Gastrocnemius medialis (tissue), 4 donors: ENCODE measurements at places on chromosomes 13 and 19.

GRCh38 chr19:3224346-3225168 lies at the start of gene CELF5:
Gene CELF5 (plus strand): TSS chr19:3224661. CDS start chr19:3224740, 79 bp downstream.
- no peaks in the 10 kb centered on the region for H3K36me3 ChIP-seq
- H3K27ac ChIP-seq = no peak within 1 kb of the TSS
- no peak for DNase-seq
- no peak within 1 kb of the TSS for H3K4me3 ChIP-seq
- no peaks in the 10 kb centered on the region for H3K4me1 ChIP-seq

DNA sequence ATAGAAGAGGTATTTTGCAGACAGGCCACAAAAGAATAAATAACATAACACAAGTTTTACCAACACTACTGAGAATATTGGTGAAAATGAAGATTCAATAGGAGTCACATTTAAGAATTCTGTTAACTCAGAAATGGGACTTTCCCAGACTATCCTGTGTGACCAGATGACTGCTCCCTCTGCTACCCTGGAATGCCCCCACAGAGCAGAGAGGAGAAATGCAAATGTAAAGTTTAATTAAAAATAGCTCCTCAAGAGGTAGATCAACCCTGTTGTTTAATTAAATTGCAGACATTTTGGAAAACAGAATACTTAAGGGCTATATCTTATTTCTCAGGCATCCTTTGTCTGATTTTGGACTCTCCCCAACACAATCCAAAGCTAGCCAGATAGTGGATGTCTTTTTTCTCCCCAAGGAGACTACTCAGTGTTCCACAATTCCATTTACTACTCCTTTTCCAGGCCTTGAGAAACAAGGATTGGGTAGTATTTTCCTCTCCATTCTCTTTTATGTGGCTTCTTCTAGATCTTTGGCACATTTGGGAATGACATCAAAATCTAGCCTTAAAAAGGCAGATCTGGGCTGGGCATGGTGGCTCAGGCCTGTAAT lies 104.7 kb upstream of the TSC22D1 start:
- no peaks in the 10 kb centered on the region for H3K4me1 ChIP-seq
- no peak for DNase-seq
- H3K4me3 ChIP-seq = no peak overlapping the region
- no peaks in the 10 kb centered on the region for H3K36me3 ChIP-seq
- H3K27ac ChIP-seq = no peak overlapping the region

- no peaks in the 10 kb centered on the region for H3K27me3 ChIP-seq
- H3K4me1 ChIP-seq = no peaks in the 10 kb centered on the region
- no peak overlapping the region for H3K4me3 ChIP-seq
- no peak for DNase-seq
- H3K27ac ChIP-seq = no peak overlapping the region
Measured at GRCh38 chr13:50244713-50245574, 229.7 kb downstream of the KCNRG start.

GRCh38 chr19:18464646-18465045 lies 26.7 kb upstream of the ISYNA1 start:
- H3K27ac ChIP-seq = peak overlapping the region; percentile 94
- peaks cover 8% of the 10 kb centered on the region for H3K36me3 ChIP-seq
- H3K27me3 ChIP-seq = no peaks in the 10 kb centered on the region
- H3K4me1 ChIP-seq = peaks cover 93% of the 10 kb centered on the region
- no peak overlapping the region for H3K4me3 ChIP-seq

- peaks cover 28% of the 10 kb centered on the region for H3K4me1 ChIP-seq
- DNase-seq = no peak
- no peak overlapping the region for H3K4me3 ChIP-seq
- H3K36me3 ChIP-seq = no peaks in the 10 kb centered on the region
- H3K27ac ChIP-seq = no peak overlapping the region
Measured at GRCh38 chr13:32590266-32590665, 4.0 kb downstream of the PDS5B start.
